ENCODE measurements at places on chromosomes 12 and 14.

- DNase-seq = no peak
These were observed 9.8 kb downstream of the KLHDC1 start for GRCh38 chr14:49702725-49703124.

DNA sequence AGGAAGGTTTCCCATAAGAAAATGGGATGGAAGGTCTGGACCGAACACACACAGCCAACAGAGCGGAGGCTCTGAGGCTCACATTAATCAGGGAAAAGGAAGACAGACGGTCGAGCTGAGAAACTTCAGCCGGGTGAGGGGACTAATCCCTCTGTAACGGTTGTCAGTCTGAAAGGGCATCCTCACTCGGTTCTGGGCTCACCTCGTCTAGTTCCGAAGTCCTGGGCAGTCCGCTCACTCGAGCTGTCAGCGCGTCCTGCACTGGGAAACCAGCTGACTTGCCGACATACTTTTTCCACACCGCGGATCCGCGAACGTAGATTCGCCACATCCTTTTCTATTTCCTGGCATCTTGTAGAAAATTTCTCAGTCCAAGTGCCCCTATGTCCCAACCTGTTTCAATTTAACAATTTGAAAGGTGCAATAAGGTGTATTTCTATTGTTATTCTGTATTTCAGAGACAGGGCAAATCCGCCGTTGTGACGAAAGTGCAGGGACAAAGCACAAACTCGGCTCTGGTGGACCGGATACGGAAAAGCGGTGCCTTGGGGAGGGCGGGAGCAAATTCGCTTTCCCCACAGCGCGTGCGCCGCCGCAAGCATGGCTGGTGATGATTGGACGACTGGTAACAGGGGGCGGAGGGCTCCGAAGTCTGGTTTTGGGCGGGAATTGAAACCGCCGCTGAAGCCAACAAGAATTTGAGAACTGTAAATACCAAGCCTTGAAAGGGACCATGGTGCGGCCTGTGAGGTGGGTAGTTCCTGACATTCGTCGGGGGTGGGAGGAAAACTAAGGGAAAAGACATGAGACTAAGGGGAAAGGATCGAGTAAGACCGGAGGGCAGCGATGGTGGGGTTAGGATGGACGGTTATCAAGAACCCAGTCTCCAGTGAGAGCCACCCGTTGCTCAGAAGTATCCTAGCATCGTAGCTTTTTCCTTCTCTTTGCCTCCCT is at the start of gene RAD51AP1:
Gene RAD51AP1 (plus strand): TSS at position 684 of the 954 bp plus-strand sequence. CDS start 50 bp downstream, at position 734.
- DNase-seq = peak; percentile 73

DNA sequence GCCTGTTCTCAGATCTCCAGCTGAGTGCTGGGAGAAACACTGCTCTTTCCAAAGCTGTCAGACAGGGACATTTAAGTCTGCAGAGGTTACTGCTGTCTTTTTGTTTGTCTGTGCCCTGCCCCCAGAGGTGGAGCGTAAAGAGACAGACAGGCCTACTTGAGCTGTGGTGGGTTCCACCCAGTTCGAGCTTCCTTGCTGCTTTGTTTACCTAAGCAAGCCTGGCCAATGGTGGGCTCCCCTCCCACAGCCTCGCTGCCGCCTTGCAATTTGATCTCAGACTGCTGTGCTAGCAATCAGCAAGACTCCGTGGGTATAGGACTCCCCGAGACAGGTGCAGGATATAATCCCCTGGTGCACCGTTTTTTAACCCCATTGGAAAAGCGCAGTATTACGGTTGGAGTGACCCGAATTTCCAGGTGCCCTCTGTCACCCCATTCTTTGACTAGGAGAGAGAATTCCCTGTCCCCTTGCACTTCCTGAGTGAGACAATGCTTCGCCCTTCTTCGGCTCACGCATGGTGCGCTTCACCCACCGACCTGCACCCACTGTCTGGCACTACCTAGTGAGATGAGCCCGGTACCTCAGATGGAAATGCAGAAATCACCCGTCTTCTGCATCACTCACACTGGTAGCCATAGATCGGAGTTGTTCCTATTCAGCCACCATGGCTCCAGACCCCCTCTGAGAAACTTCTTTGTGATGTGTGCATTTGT is 650.3 kb upstream of the ALG10B start:
- DNase-seq = no peak

DNA sequence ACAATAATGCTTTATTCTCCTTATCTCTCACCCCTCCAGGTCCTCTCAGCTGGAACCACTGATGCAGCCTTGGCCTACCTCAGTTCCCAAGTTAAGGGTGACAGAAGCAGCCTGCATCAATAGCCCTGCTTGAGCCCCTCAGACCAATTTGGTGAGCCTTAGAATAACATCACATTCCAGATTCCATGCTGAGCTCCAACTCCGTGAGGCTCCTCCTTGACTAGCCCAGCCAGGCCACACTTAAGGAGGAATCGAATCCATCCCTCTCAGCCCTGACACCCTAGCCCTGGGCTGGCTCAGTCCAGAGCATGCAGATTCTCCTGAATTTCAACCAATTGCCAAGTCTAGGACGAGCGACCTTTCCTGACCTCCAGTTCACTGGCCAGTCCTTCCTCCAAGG is 91.1 kb downstream of the ARMH4 start:
- DNase-seq = no peak

DNA sequence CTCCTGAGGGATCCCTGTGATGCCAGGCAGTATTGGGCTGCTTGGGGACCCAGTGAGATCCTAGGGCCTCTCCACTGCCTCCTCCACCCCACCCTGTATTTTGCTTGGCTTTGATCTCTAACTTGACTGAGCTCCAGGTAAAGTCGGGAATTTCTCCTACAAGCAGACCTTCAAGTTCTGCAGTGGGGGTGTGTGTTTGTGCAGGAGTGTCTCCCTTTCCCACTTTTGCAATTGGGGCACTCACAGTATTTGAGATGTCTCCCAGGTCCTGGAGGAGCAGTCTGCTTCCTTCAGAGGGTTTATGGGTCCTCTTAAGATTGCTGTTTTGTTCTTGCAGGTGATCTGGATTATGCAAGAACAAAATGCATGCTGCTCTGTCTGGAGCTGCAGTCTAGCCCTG is 68.9 kb downstream of the ALG10B start:
- no peak for DNase-seq

DNA sequence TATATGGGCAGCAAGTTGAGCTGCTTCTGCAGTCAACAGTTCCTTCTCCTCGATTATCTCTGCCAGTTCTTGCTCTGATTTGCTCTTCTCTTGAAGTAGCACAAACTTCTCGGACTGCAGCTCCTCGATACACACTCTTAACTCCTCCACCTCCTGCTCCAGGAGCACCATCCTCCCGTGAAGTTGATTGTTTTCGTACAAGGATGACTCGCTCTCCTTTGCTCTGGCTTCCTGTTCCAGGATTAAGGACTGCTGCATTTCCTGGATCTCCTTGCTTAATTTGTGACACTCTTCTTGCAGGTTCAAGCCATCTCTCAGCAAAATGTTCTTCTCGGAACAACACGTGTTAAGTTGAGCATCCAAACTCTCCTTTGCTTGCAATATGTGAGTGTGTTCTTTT is 56.2 kb upstream of the VPS33A start:
- no peak for DNase-seq

DNA sequence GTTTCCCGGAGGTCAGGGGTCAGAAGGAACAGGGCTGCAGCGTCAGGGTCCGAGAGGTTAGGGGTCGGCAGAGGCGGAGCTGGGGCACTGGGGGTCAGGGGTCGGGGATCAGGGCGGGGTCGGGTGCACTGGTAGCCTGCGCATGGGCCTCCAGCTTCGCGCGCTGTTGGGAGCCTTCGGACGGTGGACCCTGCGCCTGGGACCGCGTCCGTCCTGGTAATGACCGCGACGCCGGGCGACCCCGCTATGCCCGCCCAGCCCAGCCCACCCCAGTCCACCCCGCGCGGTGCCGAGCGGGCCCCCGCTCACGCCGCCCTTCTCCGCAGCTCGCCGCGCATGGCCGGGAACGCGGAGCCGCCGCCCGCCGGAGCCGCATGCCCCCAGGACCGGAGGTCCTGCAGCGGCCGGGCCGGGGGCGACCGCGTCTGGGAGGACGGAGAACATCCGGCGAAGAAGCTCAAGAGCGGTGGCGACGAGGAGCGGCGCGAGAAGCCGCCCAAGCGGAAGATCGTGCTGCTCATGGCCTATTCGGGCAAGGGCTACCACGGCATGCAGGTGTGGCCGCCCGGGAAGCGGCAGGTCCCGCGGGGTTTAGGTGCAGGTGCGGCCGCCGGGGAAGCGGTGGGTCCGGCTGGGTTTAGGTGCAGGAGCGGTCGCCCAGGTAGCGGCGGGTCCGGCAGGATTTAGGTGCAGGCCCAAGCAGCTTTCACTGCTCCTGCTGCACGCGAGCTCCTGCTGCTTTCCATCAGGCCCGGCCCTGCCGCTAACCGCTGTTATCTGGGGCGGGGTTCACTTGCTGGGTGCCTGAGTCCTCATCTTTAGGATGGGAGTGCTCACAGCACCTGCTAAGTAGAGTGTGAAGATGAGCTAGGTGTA is 743 bp downstream of the PUS1 start:
- no peak for DNase-seq

GRCh38 chr12:49489720-49490119 is 49.1 kb upstream of the KCNH3 start:
- DNase-seq = no peak

GRCh38 chr14:105461903-105462302 is 12.7 kb upstream of the CRIP2 start:
- DNase-seq = no peak

GRCh38 chr12:25652371-25652770 is 99.3 kb upstream of the LMNTD1 start:
- DNase-seq = no peak

GRCh38 chr14:93859957-93860356 is 67.2 kb upstream of the FAM181A start:
- peak; percentile 15 for DNase-seq

- no peak for DNase-seq
These were observed 192.6 kb upstream of the CCDC196 start for GRCh38 chr14:66293533-66294105.

DNA sequence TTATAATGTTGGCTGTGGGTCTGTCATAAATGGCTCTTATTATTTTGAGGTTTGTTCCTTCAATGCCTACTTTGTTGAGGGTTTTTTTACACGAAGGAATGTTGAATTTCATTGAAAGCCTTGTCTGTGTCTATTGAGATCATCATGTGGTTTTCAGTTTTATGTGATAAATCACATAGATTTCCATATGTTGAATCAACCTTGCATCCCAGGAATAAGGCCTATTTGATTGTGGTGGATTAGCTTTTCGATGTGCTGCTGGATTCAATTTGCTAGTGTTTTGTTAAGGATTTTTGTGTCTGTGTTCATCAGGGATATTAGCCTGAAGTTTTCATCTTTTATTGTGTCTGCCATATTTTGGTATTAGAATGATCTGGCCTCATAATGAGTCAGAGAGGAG is 27.6 kb downstream of the SLC2A13 start:
- DNase-seq = no peak

GRCh38 chr12:45298721-45299692 is 83.1 kb downstream of the ANO6 start:
- no peak for DNase-seq

DNA sequence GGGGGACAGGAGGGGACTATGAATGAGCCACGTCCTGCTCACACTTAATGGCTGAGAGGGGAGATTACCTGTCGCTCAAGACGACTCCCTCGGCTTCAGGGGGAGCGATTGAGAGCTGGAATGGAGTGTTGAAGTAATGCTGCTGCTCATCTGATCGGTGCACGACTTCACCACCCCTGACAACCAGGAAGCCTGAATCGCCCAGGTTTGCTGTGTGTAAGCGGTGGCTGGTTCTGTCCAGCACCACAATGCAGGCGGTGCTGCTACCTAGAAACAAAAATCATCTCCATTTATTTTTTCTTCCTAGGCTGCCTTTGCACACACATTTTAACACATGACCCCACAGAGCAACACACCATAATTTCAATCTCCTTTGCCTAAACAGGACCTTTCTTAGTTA is 37.3 kb downstream of the PPTC7 start:
- no peak for DNase-seq

- no peak for DNase-seq
These were observed 121.9 kb downstream of the DNAI7 start for GRCh38 chr12:25072906-25073650.

GRCh38 chr14:80663541-80663940 is 278.0 kb downstream of the CEP128 start:
- DNase-seq = no peak
